ENCODE measurements at places on chromosomes 3 and 15.

DNA sequence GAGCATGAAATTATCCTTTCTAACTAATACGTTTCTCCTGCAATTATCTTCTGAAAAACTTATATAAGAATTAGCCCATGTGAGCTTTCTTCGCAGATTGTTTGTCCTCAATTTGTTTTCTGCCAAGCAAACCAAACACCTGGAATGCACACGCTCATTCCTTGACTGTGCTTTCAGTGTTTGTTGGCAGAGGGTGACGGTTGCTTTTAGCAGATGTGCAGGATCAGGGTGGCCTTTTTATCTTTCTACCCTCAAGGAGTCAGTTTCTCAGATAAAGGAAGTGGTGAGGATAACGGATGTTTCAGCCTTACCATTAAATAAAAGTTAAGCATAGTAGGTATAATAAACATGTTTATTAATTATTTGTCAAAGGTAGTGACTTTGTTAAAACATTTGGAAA, 15.2 kb downstream of the ARPP21 start:
- no peak for DNase-seq

- no peak for DNase-seq
Observed at GRCh38 chr3:30167541-30168011, 438.8 kb upstream of the TGFBR2 start.

- no peak for DNase-seq
Observed at GRCh38 chr15:99142562-99142961, 37.7 kb downstream of the SYNM start.

GRCh38 chr3:20846832-20847231, 660.8 kb upstream of the SGO1 start:
- DNase-seq: no peak

- DNase-seq: no peak
Observed at GRCh38 chr3:193483988-193484539, 70.6 kb downstream of the ATP13A4 start.

GRCh38 chr15:77168141-77168540, 97.2 kb upstream of the TSPAN3 start:
- DNase-seq: no peak

- DNase-seq: no peak
Observed at GRCh38 chr15:41490355-41490754, 3.3 kb upstream of the ITPKA start.

DNA sequence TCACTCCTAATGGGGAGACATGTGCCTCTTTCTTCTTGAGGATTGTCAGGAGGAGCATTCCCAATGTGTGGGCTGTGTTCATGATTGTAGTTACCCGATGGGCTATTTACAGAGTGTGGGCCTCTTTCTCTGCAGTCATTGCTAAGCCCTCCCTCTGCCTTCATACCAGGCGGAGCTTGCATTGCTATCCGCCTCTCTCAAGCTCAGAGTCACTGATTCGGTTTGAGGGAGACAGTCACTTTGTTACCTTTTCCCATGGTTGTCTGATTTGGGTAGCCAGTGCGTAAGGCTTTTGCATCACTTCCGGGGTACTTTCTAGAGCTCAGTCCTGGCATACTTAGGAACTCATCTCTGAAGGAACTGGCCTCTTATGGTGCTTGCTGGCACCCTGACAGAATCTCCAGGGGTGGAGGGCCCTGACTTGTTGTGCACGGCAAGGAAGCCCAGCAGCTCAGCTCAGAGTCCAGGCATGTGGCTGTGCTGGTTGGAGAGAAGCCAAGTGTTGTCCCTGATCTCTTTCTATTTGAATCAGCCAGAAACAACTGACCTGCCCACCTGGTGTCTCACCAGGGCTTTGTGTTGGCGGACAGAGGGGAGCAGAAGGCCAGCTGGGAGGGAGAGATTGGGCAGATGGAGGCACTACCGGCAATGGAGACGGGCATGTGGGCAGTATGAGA, 79.8 kb downstream of the EPHB1 start:
- no peak for DNase-seq

- no peak for DNase-seq
Observed at GRCh38 chr3:74127256-74127655, 487.2 kb downstream of the CNTN3 start.

- DNase-seq: no peak
Observed at GRCh38 chr3:16478516-16478915, 35.0 kb downstream of the RFTN1 start.

DNA sequence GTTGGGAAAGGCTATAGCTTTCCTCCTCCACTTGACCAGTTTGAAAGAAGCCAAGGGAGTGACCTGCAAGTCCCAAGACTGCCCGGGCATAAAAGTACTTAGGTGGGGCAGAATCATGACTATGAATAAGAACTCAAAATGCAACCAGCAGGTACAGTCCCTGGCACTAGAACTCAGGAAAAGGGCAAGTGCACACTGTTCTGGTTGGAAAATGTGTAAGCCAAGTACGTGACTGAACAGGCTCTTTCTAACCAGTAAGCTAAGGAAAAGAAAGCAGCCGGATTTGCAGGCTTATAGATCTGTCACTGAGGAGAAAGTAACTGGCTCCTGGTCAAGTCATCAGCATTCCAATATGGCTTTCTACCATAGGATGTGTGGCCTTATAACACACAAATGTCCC, 101.2 kb upstream of the SLC4A7 start:
- DNase-seq: no peak

DNA sequence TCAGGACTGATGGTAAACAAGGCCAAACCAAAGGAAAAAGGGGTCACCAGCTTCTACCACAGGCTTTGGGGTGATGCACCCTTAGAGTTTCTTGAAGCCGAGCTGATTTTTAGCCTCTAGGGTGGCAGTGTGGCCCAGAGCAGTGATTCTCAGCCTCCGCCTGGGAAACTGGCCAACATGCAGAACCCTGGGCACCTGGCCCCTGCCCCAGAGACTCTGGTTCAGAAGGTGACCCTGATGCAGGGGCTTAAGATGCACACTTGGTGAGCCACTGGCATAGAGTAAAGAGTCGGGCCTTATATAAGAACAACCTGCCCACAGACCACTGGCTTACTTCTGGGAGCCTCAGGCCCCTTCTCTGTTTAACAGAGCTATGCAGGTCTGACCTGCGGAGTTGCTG, 44.5 kb downstream of the SYNM start:
- no peak for DNase-seq

GRCh38 chr15:79617071-79617470, 184.9 kb downstream of the MINAR1 start:
- DNase-seq: no peak

DNA sequence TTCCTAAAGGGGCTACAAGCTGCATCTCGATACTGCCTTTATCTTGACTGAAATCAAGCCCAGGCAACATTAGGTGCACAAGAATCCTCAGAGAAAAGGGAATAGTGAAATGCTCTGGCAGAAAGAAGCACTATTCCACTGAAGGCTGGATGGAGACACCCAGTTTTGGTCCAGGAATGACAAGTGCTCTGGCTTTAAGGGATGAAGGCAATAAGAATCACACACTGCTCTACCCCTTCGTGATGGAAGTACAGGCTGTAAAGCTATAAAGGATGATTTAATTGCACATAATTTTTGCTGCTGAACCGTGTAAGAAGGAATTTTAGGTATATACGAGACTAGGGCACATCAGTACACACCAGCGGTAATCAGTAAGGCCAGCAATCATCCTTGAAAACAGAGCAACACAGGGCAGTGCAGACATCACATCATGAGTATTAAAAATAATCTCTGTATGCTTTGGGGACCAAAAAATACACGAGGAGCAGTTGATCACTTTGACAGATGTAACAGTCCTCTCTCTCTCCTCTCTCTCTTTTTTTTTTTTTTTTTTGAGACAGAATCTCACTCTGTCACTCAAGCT, 414.6 kb upstream of the TBL1XR1 start:
- DNase-seq: no peak

DNA sequence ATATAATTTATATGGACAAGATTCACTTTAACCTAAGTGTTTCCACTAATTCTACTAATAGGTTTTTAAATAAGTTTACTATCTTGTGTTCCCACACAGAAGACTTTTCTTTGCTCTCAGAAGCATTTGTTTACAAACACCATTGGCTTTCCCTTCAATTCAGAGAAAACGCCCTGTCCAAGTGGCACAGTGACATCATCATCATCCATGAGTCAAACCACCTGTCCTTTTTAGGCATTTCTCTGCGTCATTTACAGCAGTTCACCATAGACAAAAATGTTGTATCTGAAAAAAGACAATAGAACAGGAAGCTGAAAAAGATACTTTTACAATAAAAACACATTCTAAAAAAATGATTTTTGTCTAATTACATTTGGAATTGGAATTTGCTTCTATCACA, 9.3 kb upstream of the BCL2L10 start:
- DNase-seq: no peak

Data from T-cell (primary cell).